ENCODE measurements at places on chromosomes 6 and 20. TPM values are rescaled to one million over a fixed set of nuclear protein-coding genes. Genes with fewer than 3 reads are reported as not detected.

ZNF184 gene
- total RNA-seq = 30.3 TPM

THBD gene
- total RNA-seq = 0.94 TPM

PHACTR1 gene
- total RNA-seq = 40.7 TPM

MYH7B gene
- total RNA-seq = under 0.01 TPM

CYP24A1 gene
- not detected for total RNA-seq

Measured in occipital lobe (tissue), 3 donors.